NCI-H1694 (cell line): ENCODE measurements at places on chromosomes 1 and 21.

DNA sequence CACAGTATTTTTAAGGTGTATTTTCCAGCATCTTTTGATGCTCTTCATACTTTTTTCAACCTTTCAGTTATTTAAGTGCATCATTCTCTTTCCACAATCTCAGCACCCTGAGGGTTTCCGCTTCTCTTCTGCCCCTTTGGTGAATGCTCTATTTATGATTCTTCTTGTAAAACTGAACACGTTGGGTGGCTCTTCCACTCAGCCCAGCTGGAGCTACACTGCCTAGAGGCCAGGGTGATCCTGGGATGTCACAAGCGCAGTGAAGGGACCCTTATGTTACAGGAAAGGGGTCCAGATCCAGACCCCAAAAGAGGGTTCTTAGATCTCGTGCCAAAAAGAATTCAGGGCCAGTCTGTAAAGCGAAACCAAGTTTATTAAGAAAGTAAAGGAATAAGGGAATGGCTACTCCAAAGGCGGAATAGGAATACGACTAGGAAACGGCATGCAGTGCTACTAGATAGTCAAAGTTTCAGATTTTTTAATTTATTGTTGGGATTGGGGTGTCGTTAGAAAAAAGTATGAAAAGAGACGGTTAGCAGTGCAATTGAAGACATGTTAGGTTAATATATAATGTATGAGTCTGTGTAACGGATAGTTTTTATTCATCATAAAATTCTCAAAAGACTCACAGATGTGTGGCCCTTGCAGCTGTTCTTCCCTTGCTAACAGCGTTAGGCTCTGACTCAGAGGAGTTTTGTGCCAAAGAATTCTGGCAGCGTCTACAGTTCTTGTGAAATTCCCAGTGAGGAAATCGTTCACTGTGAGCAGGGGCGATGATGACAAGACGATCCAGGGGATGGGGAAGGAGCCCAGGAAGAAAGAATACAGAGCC, 14.4 kb upstream of the ERVH48-1 start:
- DNase-seq, result peak; percentile 27

DNA sequence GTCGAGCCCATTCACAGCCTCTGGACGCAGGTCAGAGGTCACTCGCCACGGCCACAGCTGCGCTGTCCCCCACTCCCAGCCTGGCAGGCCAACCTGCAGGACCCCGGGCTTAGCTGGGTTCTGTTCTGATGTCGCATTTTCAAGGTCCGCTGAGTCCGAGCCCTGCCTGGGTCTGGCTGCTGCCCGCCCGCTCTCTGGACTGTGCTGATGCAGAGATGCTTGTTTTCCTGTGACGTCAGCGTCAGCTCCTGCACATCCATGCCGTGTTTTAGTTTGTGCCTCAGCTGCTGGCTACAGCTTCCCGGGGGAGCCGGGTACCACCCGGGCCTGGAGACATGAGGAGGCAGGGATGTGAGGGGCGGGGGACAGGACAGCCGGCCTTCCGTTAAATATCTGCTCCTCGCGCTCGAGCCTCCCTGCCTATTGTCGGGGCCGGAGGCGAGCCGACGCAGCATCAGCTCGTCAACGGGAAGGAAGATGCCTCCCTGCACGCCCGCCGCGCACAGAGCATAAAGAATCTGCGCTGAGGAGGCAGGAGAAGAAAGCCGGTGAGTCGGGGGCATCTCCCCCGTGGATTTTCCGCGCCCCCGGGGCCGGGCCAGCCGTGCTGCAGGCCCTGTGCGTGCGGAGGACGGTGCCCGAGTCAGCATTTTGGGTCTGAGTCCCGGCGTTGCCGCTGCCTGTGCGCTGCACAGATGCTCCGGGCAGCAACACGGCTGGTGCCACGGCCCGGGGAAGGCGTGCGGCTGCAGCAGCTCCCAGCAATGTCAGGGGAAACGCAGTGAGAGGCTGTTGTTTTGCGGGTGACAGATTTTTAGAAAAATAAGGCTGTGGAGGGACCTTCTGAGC, 23.4 kb downstream of the PRKCZ start:
- peak; percentile 30 for DNase-seq

GRCh38 chr1:220943319-220943996, 64.2 kb downstream of the HLX start:
- peak; percentile 20 for DNase-seq

GRCh38 chr1:158021721-158022120, 28.3 kb downstream of the KIRREL1 start:
- no peak for DNase-seq

- DNase-seq, result no peak
Observed at GRCh38 chr1:15911927-15912326, 64.0 kb downstream of the ZBTB17 start.

DNA sequence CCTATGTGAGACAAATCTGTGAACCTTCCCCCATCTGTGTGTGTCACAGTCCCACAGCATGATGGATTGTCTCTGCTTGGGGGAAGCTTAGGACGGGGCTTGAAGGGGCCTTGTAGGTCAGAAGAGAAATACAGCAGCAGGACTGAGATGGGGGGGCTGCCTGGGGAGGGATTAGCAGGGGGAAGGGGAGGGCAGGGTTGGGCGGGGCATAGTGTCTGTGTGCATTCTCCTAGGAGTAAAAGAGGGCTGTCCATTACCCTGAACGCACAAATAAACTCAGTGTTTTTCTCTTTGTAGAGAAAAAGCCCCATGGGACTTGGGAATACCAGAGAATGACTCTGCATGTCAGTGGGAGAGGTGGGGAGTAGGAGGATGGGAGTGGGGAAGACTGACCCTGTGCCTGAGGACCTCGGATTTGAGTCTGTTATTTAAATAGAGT, 16.4 kb downstream of the RNF220 start:
- peak; percentile 66 for DNase-seq

DNA sequence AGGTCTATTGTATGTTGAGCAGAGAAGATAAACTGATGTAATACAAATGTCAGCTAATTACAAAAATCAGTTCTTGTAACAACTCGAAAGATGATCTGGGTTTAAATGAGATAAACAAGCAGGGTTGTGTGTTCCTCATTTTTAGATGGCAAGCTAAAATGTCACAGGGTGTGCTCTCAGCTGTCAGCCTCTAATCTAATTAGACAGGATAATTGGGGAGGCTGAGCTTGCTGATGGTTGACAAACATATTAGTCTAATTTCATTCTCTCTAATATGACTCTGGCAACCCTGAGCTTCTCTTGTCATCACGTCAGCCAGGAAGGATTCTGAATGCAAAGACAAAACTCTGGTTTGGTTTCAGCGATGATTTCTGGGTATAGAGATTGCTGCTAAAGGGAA, 335.3 kb upstream of the KAZN start:
- peak; percentile 77 for DNase-seq

DNA sequence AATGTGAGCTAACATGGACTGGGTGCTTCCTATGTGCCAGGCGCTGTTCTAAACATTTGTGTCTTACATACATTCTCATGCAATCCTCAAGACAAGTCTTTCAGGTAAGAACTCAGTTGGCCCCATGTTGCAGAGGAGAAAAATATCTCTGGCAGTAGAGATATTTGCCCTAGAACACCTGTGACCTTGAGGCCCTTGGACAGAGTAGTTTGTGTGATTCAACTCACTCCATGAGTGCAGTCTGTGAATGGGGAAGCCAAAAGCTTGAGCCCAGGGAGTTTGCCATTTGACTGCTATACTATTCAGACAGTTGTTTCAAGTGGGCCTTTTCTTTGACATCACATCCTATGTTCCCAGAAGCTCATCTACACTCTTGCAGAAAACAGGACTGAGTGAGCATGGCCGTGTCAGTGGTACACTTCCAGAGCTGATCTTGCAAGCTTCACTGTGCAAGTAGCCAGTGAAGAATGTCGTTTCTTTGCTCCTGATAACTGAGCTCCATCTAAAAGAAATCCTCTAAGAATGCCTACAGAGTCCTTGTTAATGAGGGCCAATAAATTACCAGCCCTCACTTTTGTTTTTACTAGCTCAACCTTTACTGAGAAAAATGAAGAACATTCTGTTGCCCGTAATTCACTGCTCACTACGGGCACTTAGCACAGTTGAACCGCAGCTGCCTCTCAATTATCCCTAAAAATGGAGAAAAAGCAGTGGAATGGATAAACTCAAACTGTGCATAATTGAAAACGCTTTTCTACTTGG, 98.7 kb upstream of the C8B start:
- DNase-seq, result no peak

GRCh38 chr1:166920561-166921475, 44.8 kb upstream of the TADA1 start:
- DNase-seq, result no peak

- no peak for DNase-seq
Observed at GRCh38 chr1:21761052-21761451, 21.9 kb downstream of the USP48 start.

GRCh38 chr21:8989721-8990325, 1531.6 kb upstream of the TPTE start:
- peak; percentile 92 for DNase-seq

GRCh38 chr1:61427510-61427909, 297.4 kb downstream of the TM2D1 start:
- DNase-seq, result no peak

GRCh38 chr21:42493109-42494060, 2.6 kb downstream of the RSPH1 start:
- no peak for DNase-seq

DNA sequence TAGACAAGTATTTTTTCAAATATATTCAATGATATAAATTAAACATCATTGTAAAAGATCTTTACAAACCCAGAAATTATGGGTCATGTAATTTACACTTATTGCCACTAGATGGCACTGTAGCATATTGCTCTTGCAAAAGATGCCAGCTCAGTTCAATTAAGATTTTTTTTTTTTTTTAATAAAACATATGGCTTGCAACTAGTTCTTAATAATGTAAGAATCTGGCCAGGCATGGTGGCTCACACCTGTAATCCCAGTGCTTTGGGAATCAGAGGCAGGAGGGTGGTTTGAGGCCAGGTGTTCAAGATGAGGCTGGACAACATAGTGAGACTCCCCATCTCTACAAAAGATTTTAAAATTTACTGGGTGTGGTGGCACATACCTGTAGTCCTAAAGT, 49.4 kb upstream of the DESI2 start:
- DNase-seq, result peak; percentile 55

DNA sequence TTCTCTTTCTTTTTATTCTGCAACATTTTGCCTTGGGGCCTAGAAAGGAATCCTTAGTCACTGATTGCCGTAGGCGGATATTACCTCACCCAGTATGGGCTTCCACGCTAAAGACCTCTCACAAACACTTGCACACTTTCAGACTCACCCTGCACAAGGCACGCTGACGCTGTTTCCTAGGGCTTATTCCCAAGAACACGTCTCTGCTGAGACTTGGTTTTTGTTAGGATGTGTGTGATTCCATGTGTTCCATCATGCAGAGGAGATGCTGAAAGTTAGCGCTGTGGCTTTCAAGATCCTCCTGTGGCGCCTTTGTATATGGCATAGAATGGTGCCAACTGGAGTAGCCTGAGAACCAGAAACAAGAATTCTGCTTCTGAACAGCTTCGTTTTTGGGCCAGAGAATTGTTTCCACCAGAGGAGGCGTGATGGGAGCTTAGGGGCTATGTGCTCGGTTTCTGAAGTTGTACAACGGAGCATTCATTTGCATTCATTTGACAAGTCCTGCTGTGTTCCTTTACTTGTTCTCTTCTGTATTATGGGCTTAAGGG, 297.0 kb downstream of the DISC1 start:
- no peak for DNase-seq

- DNase-seq, result no peak
Observed at GRCh38 chr1:26405281-26405915, 5.2 kb upstream of the LIN28A start.

- DNase-seq, result no peak
Observed at GRCh38 chr1:239268007-239268406, 118.4 kb upstream of the CHRM3 start.

DNA sequence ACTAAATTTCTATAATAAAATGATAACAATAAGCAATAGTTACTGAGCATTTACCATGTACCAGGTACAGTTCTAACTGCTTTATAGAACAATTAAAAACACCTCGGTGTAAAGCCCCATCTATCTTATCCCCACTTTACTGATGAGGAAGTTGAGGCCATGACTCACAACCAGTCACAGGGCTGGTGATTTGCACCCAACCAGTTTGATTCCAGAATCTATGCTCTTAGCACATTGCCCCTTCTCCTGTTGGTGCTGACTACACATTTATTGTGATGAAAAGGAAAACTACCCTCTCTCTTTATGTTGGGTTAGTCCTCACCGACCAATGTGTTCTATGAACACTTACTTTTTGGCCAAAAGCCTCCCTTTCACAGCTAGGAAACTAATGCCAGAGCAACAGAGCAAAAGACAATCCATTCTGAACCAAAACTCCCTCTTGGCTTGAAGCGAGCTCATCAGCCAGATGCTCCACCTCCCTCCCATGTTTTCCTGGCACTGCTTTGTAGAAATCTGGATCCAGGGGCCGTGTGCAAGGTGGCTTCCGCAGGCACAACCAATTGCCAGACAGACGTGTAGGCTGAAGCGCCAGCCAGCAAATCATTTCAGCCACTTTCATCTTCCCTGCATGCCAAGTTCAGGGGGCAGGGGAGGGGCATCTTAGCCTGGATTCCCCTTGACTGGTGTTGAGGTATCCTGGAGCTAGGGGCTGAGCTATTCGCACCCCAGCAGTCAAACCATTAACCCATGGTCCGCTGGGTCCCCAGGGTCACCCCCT, 32.0 kb upstream of the SLC30A1 start:
- DNase-seq, result peak; percentile 95

DNA sequence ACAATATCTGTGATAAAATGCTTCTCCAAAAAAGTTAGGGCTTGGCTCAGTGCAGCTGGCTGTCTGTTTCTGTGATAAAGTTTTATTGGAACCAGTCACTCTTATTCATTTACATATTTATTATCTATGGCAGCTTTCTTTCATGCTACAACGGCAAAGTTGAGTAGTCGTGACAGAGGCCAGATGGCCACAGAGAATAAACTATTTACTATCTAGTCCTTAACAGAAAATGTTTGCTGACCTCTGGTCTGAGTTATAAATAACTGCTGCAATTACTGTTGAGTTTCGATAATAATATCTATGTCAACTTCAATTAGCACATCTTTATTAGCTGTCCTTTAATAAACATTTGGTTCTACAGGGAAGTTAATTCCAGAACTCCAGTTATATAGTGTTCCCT, 180.2 kb upstream of the RUNX1 start:
- no peak for DNase-seq

- no peak for DNase-seq
Observed at GRCh38 chr1:147907786-147908509, 5.4 kb downstream of the GJA8 start.

GRCh38 chr1:162229549-162229948, 147.1 kb downstream of the SPATA46 start:
- no peak for DNase-seq

DNA sequence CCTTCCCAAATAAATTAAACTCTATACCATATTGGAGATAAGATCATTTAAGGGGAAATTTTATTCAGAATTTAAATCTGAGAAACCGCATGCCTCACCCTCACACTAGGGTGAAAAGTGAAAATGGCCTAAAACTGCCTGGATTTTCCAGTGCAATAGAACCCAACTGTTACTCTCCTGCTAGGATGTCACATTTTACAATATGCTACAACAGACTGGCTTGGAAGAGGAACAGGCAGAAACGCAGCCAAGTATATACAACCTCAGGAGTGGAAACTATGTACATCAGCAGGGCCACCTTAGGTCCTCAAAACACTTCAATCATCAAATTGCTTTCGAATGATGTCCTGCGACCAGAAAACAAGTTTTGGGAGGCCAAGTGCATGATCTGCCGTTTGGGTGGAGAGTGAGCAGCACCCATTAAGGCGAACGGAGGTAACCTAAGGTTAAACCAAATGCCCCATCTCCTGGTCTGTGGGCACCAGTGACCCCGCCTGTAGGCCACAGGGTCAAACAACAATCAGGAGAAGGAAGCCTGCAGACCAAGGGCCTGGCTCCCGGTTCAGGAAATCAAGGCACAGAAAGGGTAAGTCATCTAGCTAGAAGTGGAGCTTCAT, 4.9 kb downstream of the RCAN1 start:
- DNase-seq, result no peak
